ENCODE measurements at places on chromosomes 1 and 21. TPM values are rescaled to one million over a fixed set of nuclear protein-coding genes. Genes with fewer than 3 reads are reported as not detected.

DNA sequence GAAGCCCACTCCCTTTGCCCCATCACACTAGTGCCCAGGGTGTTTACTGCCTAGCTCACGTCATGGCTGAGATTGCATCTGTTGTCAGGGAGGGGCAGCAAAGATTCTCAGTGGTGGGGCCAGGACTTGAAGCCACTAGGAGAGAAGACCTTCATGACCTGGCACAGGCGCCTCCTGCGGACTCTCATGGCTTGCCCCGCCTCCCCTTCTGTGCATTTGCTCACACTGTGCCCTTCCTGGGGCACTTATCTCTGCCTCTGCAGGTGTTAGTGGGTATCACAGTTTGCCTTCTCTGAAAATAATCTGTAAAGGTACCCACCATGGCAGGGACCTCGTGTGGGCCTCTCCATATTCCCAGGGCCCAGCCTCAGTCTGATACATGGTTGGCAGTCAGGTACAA, 20.1 kb downstream of the PTPRU start:
- DNase-seq: no peak

GRCh38 chr1:36559061-36559460, 76.3 kb upstream of the CSF3R start:
- no peak for DNase-seq

The MAEL gene
- polyA plus RNA-seq: 0.18 TPM

- no peak for DNase-seq
Observed at GRCh38 chr21:45618846-45619485, 24.6 kb upstream of the PCBP3 start.

DNA sequence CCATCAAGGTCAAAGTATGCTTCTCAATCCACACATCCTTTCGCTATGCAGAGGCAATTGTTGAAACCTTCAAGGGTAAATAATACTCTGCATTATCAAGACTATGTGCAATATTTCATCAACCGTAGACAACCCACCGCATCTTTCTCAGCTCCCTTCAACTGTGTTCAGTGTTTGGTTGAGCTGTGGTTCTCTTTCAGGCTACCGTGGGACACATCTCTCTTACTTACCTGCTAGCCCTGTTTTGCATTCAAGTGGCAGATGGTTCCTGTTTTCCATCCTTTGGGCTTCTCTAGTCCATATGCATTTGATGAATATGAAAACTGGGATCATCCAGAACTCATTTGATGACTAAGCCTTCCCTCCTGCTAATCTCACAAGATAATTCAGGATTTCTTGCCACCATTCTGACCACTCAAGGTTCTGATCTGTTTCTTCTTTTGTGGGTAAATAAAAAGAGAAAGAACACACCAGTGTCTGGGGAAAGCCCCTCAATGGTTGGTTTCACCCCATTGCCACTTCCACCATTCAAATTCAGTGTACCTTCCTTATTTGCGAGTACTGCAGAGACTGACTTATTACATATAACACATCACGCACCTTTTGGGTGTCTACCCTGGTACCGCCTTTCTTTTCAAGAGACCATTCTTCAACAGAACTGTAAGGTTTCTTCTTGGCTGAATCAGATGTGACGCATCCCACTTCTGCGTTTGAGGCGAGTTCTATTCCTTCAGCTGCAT, 61.7 kb downstream of the BACE2 start:
- DNase-seq: no peak

DNA sequence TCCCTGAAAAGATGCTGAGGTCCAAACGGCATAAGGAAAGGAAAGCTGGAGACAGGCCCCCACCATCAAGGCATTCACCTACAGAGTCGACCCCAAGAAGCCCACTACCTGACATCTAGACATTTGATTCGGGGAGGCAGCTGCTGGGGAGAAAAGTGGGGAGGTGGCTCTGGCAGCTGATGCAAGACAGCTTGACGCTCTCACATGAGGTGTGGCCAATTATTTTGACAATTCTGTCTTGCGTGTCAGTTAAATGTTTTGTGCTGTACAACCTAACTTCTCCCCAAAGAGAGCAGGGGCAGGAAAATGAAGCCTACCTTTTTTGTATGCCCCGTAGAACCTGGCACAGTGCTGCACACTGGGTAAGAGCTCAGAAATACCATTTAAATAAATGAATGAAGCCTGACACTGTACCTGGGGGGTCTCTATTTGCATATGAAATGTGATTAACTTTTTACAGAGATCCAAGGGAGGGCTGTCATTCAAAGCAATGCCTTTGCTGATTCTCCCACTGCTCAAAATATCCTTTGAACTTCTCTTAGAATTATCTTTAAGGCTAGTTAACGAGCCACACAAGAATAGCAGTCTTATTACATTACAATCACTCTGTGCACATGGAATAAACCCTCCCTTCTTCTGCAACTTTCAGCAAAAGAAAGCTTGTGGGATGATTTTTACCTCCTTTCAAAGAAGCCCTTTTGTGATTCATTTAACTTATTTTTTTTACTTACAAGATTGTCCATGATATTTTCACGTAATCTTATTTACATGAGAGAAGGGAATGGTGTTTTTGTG, 163.2 kb downstream of the TNR start:
- no peak for DNase-seq

DNA sequence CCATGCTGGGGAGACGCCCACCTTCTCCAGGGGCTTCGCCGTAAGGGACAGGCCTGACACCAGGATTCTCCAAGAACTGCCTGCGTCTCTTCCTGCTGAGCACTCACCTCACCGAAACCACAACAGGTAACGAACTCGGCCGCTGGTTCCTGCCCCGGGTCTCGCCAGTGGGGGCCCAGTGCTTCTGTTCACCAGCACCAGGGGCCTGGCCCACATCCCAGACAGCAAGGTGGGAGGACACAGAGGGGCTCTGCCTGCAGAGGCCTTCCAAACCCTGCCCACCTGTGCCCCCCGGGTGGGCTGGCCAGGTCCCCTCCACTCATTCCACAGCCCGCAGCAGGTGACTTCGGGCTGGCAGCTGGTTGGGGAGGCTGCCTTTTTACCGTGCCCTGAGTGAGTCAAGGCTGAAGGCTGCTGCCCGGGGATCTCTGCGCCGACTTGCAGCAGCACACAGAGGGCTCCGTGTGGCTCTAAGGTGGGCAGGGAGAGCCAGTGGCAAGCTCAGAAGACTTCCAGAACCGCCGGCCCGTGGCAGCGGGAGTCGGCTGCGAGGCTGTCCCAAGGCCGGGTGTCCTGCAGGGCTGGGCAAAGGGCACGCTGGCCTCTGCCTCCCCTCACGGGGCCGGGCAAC, 14.7 kb upstream of the COL18A1 start:
- no peak for DNase-seq

GRCh38 chr1:181087400-181087901, 1.0 kb upstream of the IER5 start:
- no peak for DNase-seq

- no peak for DNase-seq
Observed at GRCh38 chr1:214102907-214103306, 115.1 kb downstream of the PROX1 start.

The KRTAP13-2 gene
- not detected for polyA plus RNA-seq

The OXCT2 gene
- 0.68 TPM for polyA plus RNA-seq

DNA sequence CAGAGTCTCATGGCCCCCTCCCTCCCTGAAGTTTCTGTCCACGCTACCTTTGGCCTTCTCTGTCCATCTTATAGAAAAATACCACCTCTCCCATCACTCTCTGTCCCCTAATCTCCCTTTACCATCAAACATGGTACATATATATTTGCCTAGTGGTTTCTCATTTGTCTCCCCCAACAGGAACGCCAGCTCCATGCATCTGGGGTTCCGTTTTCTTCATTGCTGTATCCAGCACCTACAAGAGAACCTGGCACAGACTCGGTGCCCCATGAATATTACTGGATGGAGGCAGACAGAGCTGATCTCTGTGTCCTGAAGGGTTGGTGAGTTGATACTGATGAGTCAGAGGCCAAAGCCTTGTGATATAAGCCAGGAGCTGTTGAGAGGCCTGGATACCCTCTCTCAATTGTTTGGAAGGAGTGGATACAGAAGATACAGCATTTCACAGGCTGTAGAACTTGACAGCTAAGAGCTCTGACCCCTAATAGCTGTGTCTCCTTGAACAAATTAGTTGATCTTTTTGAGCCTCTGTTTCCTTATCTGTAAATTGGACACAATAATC, 21.9 kb downstream of the HEYL start:
- no peak for DNase-seq

- no peak for DNase-seq
Observed at GRCh38 chr1:155858800-155859233, 550 bp upstream of the SYT11 start.

DNA sequence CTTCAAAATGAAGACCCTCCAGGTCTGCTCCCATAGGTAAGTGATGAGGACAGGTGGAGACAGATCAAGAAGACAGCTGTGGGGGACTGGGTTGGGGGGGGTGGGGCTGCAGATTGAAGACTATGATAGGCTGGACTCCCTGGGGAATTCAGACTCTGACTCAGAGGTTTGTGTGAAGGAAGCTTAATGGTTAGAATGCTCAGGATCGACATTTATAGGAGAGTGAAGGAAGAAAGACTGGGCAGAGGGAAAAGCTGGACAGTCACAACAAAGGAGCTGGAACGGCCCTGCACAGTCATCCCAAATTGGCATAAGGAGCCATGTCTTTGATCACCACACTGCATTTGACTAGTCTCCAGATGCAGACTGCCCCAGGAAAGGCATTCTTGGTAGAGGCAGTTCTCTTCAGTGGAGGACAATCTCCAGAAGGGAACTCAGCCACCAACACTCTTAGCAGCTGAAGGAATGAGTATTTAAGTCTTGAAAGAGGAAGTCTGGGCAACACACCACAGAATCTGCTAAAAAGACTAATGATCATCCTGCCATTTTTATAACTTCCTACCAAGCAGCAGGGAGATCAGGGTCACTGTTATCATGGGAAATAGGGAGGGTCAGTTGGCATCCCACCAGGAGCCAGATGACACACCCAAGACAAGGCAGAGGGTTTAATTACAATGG, 120.0 kb upstream of the ZC3H11B start:
- DNase-seq: no peak

The RYR2 gene
- polyA plus RNA-seq: 7.2 TPM

The TNNI3K gene
- polyA plus RNA-seq: 1.4 TPM

The FCRLB gene
- polyA plus RNA-seq: 1.1 TPM

The C1QC gene
- 268 TPM for polyA plus RNA-seq

DNA sequence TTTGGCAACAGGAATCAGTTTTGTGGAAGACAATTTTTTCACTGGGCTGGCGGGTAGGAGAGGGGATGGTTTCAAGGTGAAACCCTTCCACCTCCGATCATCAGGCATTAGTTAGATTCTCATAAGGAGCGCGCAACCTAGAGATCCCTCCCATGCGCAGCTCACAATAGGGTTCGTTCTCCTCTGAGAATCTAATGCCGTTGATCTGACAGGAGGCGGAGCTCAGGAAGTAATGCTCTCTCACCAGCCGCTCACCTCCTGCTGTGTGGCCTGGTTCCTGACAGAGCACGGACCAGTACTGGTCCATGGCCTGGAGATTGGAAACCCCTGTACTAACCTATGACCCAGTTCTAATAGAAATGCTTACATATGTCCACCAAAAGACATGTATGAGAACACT, 96.6 kb upstream of the KIAA1614 start:
- DNase-seq: no peak

GRCh38 chr1:188872376-188872775, 1605.3 kb downstream of the BRINP3 start:
- no peak for DNase-seq

DNA sequence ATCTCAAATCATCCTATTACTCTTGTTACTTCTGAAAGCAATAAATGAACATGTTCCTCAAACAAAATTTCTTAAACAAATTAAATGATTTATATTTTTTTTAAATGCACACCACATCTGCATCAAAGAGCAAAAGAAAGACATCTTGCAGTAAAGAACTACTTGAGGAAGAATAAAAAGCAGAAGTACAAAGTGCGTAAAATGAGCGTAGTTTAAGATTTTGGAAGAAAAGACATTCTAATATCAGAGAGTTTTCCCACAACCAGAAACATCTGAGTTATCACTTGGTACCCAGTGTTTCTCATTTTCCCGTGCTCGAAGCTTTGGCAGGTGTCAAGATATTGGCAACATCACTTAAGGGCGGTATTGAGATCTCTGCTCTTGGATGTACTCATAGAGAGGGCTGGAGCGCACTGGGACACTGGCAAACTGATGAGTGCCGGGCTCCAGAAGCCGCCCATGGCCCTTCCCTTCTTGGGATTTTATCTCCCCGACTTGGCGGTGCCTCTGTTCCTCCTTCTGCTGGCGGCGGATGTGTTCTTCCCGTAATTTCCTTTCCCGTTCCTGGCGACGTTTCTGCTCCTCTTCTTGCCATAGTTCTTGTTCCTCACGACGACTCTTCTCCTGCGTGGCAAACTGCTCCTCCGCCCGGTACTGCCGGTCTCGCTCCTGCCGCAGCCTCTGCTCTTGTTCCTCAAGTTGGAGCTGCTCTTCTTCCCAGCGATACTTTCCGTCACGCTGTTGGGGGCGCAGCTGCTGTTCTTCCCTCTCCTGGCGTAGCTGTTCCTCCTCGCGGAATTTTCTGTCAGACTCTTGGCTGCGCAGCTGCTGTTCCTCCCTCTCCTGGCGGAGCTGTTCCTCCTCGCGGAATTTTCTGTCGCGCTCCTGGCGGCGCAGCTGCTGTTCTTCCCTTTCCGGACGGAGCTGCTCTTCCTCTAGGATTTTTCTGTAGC, 7.9 kb downstream of the TCHH start:
- no peak for DNase-seq

GRCh38 chr1:25105836-25106235, 126.5 kb downstream of the SYF2 start:
- DNase-seq: no peak

The LMOD1 gene
- polyA plus RNA-seq: 731 TPM

- no peak for DNase-seq
Observed at GRCh38 chr1:78880223-78880622, 126.3 kb downstream of the ADGRL4 start.

The MLLT11 gene
- 4.9 TPM for polyA plus RNA-seq

GRCh38 chr1:198125995-198126735, 30.6 kb upstream of the NEK7 start:
- no peak for DNase-seq

The DTL gene
- 0.29 TPM for polyA plus RNA-seq

The HAX1 gene
- polyA plus RNA-seq: 90.7 TPM

The PRAMEF5 gene
- polyA plus RNA-seq: not detected

The EDN2 gene
- polyA plus RNA-seq: 0.44 TPM

The SERPINC1 gene
- polyA plus RNA-seq: 1.4 TPM

DNA sequence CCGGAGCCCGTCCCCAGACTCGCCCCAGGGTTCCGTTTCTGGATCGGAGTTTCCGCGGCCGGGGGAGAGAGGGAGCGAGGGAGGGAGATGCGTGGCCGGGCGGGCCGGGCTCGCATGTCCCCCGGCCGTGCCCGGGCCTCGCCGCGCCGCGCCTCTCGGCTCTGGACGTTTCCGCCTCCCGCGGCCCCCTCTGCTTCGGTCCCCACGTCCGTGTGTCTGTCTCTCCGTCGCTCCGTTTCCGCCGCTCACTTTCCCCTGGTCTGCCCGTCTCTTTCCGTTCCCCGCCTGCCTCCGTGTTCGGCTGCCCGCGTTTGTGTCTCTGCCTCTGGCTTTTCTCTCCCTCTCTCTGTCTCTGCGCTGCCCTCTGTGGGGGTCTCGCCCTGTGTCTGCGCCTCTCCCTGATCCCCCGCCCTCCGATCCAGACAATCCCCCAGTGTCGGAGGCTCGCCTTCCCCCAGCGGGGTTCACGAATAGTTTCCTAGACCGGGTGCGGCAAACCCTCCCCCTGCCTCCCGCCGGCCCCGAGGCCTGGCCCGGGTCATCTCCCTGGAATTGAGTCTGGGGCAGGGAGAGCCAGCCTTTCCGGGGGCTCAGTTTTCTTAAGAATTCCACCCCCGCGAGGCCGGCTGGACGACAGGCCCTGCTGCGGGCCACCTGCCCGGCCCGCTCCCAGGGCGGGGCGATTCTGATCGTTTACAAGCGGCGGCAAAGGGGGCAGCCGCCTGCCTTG, 735 bp downstream of the NBL1 start:
- DNase-seq: no peak

- DNase-seq: no peak
Observed at GRCh38 chr1:8026153-8026975, at the start of gene ERRFI1. TSS of gene ERRFI1 (minus strand) at chr1:8026309. CDS start at chr1:8015619, 10,690 bp downstream.

The UBR4 gene
- 121 TPM for polyA plus RNA-seq

Measured in urinary bladder (tissue), 4 donors.